ENCODE measurements at places on chromosomes 4 and X.
A peak's percentile ranks its signal among the peaks of the same experiment; 100 is the strongest.

DNA sequence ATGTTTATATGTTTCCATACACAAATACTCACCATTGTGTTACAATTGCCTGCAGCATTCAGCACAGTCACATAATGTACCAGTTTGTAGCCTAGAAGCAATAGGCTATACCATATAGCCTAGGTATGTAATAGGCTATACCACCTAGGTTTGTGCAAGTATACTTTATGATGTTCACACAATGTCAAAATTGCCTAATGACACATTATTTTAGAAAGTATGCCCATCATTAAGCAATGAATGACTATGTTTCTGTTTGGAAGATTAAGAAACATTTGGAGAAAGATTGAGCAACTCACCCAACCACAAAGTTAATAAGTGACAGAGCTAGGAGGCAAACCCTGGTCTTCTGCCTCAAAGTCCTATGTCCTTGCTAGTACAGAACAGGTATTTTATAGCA is 96.8 kb upstream of the GRIA3 start:
- DNase-seq = no peak

- no peak for DNase-seq
Measured at GRCh38 chrX:120485315-120485637, 16.2 kb upstream of the LAMP2 start.

- no peak for DNase-seq
Measured at GRCh38 chr4:61866378-61867030, 666.4 kb downstream of the ADGRL3 start.

GRCh38 chrX:7891928-7892327 is 35.3 kb downstream of the PNPLA4 start:
- DNase-seq = no peak

DNA sequence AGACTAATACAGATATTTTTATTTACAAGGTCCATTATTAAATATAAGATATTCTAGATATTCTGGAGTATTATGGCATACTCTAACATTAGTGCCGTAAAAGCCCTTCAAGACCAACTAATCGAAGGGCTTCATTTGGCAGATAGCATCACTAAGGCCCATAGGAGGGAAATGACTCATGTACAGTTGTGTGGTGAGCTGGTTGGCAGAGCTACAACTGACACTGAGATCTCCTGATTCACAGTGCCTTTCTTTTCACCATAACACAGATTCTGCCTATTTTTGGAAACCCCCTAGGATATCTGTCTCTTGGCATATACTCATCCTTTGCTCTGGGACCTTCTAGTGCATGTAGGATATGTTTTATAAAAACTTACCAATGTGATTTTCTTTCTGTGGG is 201.7 kb upstream of the AFF2 start:
- no peak for DNase-seq

GRCh38 chr4:150411520-150411919 is 170.4 kb upstream of the MAB21L2 start:
- no peak for DNase-seq

DNA sequence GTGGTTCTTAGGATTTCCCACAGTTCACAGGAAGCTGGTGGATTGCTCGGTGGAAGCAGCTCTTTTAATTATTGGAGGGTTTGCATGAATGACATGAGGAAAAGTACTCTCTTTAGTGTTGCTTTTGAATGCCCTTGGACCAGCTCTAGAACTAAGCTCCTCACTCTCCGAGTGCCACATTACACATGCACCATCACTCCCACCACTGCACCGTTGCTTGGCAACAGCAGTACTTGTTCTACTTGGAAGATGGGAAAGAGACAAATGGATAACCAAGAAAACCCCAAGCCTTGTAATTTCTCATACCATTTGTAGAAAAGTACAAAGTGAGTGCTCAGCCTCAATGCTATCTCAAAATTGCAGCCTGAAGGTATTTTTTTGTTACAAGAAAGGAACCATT is 620.2 kb upstream of the BOD1L1 start:
- DNase-seq = no peak

DNA sequence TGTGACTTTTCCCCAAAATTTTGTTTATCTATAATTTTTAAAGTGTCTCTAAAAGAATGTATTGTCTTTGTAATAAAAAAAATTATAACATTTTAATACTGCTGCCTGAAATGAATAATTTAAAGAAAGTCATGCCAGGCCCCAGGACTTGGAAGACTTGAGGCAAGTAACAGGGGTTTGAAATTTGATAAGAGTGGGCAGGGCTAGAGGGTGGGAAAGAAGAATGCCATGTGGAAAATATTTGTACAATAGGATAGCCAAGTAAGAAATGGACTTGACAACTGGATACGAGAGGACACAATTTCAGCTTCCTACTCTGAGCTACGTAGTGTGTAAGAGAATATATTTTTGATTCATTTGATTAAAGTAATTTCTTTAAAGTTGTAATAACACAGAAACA is 36.9 kb upstream of the ANKRD50 start:
- no peak for DNase-seq

- DNase-seq = peak; percentile 43
Measured at GRCh38 chr4:602559-602942, 22.8 kb upstream of the PDE6B start.

DNA sequence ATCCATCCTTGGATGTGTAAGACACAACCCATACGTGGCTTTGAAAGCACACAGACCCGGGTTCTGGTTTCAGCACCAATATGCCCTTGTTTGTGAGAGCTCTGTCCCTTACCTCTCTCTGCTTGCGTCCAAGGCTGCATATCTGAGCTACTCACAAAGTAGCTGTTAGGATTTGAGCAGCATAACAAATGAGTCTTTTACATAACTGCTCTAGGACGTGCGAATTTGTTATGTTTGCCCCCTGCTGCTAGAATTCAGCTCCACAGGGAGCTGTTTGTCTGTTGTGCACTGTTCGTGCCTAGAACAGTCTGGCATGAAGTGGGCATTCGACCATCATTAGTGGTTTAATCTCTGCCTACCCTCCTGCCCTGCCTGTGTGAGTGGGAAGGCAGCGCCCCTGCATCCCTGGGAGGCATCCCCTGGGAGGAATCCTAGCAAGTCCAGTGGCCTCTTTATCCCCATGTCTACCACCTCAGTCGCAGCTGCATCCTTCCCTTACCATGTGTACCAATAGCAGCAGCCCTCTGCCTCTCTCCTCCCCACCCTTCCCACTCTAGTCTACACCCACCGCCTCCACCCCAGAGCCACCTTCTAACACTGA is 42.1 kb downstream of the SLC2A9 start:
- no peak for DNase-seq

GRCh38 chr4:80576796-80577195 is 241.3 kb downstream of the CFAP299 start:
- no peak for DNase-seq

GRCh38 chr4:48986654-48987164 is 634 bp downstream of the CWH43 start:
- DNase-seq = no peak

Data from SHP77 (cell line).